ENCODE measurements at places on chromosomes 16 and 17.

DNA sequence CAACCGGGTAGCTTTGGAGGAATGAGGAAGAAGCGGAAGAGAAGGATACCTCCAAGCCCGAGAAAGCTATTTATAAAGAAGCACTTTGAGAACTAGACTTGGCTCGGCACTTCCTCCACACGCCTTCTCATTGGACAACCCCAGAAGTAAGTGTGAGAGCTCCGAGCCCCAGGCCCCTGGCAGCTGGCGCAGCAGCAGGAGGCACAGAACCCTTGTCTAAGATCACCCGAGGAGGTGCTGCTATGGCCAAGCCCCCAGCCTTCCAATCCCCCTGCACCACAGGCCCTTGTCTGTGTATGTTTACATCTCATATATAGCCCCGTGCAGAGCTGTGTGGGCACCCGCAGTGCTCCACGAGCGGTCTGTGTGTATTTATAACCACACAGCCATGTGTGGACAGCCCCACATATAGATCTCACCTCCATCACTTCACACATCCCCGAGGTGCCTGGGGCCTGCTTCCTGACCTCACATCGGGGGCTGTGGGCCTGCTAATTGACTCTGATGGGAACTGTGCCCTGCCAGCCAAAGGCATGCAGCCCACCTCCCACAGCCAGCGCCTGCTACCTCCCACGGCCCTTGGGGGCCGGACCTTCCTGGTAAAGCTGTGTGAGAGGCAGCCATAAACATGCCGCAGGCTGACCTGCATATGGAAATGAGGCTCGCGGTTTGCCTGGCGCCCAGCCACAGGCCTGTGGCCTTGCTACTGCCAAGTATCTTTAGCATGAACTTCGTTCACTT, 96.1 kb downstream of the C17orf67 start:
- H3K4me3 ChIP-seq: no peak overlapping the region
- peaks cover 5% of the 10 kb centered on the region for H3K27me3 ChIP-seq
- no peaks in the 10 kb centered on the region for H3K36me3 ChIP-seq
- no peak overlapping the region for H3K27ac ChIP-seq
- H3K4me1 ChIP-seq: no peaks in the 10 kb centered on the region
- DNase-seq: no peak

DNA sequence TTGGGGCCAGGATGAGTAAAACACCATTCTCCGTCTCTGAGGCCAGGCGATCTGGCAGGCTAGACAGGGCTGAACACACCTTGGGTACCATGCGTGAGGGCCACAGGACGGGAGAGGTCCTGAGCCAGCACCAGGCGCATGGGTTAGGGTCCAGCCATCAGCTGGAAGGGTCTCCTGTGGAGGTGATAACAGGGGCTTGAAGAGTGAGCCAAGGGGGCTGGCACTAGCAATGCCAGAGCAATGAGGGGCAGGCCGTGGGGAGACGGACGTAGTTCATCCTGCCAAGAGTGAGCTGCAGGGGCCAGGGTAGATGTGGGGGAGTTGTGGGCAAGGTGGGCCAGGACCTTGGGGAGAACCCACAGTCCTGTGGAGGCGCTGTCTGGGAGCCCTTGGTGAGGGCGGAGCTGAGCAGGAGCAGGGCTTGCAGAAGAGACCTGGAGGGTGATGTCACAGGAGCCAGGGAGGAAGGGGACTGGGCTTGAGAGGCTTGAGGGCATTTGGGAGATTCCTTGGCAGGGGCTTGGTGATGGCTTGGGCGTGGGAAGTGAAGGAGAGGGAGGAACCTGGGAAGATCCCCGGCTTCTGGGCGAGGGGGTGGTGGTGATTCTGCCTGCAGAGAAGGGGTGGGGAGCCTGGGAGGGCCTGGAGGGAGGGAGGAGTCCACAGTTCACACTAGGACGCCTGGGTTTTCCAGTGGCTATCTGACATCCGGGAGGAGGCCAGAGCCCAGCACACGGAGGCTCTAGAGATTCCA, 6.3 kb upstream of the NPTX1 start:
- H3K27ac ChIP-seq: no peak overlapping the region
- H3K4me1 ChIP-seq: peaks cover 5% of the 10 kb centered on the region
- H3K4me3 ChIP-seq: no peak overlapping the region
- H3K27me3 ChIP-seq: peaks cover 70% of the 10 kb centered on the region
- no peak for DNase-seq

DNA sequence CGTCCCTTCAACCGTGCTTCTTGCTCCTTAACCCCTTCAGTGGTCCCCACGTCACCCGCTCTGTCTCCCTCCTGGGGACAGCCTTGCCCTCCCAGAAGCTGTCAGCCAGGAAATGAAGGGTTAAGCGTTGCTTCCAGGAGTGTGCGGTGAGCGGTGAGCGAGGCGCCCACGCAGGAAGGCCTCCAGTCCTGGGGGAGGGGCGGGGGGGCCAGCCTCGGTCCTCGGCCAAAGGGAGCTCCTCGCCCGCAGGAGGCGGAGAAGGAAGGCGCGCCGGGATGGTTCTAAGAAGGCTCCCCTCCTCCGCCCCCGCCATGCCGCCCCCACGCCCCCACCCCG, 2.3 kb downstream of the RBFOX3 start:
- H3K27me3 ChIP-seq: peaks cover 22% of the 10 kb centered on the region
- no peak overlapping the region for H3K27ac ChIP-seq
- no peaks in the 10 kb centered on the region for H3K4me1 ChIP-seq
- H3K36me3 ChIP-seq: no peaks in the 10 kb centered on the region
- no peak for DNase-seq

DNA sequence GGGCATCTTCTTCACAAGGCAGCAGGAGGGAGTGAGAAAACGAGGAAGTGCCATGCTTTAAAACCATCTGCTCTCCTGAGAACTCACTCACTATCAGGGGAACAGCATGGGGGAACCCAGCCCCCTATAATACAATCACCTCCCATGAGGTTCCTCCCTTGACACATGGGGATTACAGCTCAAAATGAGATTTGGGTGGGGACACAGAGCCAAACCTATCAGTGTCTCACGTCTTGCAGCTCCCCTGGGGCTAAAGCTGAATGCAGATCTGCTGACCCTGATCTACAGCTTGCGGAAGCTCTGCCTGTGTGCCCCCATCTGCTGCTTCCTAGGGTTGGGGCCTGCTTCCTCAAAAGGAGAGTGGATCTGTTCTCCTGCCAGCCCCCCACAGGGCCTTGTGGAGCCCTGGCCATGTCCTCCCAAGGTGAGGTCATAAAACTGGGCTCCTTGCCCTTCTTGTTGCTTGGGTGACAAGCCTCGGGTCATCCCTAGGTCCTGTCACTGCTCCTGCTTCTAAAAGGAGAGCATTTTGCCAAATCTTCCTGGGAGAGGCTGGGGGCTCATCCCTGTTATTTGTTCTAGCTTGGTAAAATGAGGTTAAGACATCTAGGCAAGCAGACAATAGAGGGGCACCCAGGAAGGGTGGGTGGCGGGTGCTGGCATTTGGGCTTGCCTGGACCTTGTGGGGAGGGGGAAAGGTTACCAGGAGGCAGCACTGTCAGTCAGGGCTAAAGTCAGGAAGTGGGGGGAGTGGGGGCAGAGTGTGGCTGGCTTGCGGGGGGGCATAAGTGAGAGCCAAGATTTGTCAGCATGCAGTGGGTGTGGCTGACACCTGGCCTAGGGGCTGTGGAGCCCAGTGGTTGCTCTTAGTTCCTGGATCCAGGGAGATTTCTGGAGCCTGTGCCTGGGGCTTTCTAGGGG, 16.0 kb downstream of the KRT33A start:
- H3K27me3 ChIP-seq: peaks cover 33% of the 10 kb centered on the region
- no peak overlapping the region for H3K4me3 ChIP-seq
- no peaks in the 10 kb centered on the region for H3K36me3 ChIP-seq
- DNase-seq: no peak

GRCh38 chr16:69830534-69831211, 68.5 kb downstream of the WWP2 start:
- DNase-seq: no peak
- no peaks in the 10 kb centered on the region for H3K27me3 ChIP-seq
- no peak overlapping the region for H3K4me3 ChIP-seq
- no peak overlapping the region for H3K27ac ChIP-seq
- H3K4me1 ChIP-seq: no peaks in the 10 kb centered on the region

GRCh38 chr17:50238601-50239280, 35.5 kb upstream of the TMEM92 start:
- no peak overlapping the region for H3K27ac ChIP-seq
- no peaks in the 10 kb centered on the region for H3K4me1 ChIP-seq
- DNase-seq: no peak
- H3K36me3 ChIP-seq: no peaks in the 10 kb centered on the region

DNA sequence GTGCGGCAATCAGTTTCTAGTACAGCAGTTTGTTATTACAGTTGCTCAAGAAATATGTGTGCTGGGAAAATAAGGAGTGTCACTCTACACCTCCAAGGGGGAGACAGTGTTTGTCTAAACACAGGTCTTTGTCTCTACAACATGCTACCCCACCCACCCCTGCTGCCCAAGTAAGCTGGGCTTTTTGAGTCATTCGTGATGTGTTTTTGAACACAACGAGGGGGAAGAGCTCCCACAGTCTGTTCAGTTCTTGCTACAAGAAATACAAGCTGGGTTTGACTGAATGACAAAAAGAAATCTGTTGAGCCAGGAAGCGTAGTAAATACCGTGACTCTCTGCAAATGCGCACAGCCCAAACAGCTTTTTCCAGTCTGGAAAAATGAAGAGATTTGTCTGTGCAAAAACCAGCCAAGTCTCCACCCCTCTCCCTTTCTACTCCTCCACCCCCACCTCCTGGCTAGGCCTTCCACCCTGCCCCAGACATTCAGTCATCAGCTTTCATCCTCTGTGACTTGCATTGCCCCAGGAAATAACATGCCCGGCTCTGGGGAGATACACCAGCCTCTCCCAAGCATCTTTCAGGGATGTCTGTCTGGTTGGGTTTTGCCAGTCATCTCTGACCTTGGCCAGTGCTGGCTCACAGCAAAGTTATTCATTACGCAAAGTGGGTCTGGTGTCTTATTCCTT, 25.7 kb downstream of the CHD9 start:
- no peak overlapping the region for H3K4me3 ChIP-seq
- no peaks in the 10 kb centered on the region for H3K27me3 ChIP-seq
- no peak overlapping the region for H3K27ac ChIP-seq
- H3K36me3 ChIP-seq: peaks cover 9% of the 10 kb centered on the region

GRCh38 chr16:84600343-84601229, 17.3 kb downstream of the COTL1 start:
- peak overlapping the region; percentile 98 for H3K27ac ChIP-seq
- peak; percentile 67 for DNase-seq
- no peaks in the 10 kb centered on the region for H3K27me3 ChIP-seq
- peaks cover 89% of the 10 kb centered on the region for H3K4me1 ChIP-seq

DNA sequence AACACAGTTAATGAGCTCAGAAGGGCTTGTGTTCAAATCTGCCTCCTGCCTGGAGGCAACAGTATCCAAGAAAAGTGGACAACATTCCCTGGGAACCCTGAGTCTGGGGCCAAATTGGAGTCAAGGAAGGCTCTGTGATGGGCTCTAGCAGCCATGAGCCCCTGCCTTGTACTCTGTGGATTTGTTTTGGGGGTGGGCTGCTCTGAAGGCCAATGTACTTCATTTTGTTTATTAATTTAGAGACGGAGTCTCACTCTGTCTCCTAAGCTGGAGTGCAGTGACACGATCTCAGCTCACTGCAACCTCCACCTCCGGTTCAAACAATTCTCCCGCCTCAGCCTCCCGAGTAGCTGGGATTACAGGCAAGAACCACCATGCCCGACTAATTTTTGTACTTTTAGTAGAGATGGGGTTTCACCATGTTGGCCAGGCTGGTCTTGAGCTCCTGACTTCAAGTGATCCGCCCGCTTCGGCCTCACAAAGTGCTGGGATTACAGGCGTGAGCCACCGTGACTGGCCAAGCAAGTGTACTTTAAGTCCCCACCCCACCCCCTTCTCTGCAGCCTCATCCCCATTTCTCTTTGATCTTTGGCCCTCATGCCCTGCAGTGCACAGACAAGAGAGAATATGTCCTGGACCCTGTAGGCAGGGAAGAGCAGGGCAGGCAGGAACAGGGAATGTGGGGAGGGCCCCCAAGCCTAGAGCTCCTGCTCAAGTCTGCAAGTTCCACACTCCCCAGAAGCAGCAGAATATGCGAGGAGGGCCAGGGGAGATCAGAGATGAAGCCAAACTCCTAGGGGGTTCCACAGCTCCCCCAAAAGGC, 2.7 kb upstream of the GIP start:
- H3K4me1 ChIP-seq: no peaks in the 10 kb centered on the region
- H3K27ac ChIP-seq: no peak overlapping the region
- H3K4me3 ChIP-seq: no peak overlapping the region
- peaks cover 68% of the 10 kb centered on the region for H3K27me3 ChIP-seq
- no peak for DNase-seq

- H3K27me3 ChIP-seq: no peaks in the 10 kb centered on the region
- no peak overlapping the region for H3K4me3 ChIP-seq
- no peaks in the 10 kb centered on the region for H3K4me1 ChIP-seq
- H3K27ac ChIP-seq: no peak overlapping the region
Observed at GRCh38 chr16:6374821-6375220, 957.8 kb upstream of the RBFOX1 start.

GRCh38 chr16:75584108-75584507, 17.9 kb downstream of the GABARAPL2 start:
- H3K36me3 ChIP-seq: peaks cover under 1% of the 10 kb centered on the region
- peak overlapping the region; percentile 96 for H3K27ac ChIP-seq
- peaks cover 22% of the 10 kb centered on the region for H3K4me1 ChIP-seq
- H3K4me3 ChIP-seq: peak overlapping the region; percentile 75
- H3K27me3 ChIP-seq: no peaks in the 10 kb centered on the region
- DNase-seq: peak; percentile 30

- H3K4me3 ChIP-seq: no peak overlapping the region
- peaks cover 19% of the 10 kb centered on the region for H3K4me1 ChIP-seq
- H3K27ac ChIP-seq: no peak overlapping the region
- no peak for DNase-seq
Observed at GRCh38 chr16:67648088-67648763, 3.3 kb downstream of the CARMIL2 start.

GRCh38 chr17:72984926-72985325, 107.6 kb downstream of the SLC39A11 start:
- no peak overlapping the region for H3K4me3 ChIP-seq
- peaks cover 4% of the 10 kb centered on the region for H3K4me1 ChIP-seq

DNA sequence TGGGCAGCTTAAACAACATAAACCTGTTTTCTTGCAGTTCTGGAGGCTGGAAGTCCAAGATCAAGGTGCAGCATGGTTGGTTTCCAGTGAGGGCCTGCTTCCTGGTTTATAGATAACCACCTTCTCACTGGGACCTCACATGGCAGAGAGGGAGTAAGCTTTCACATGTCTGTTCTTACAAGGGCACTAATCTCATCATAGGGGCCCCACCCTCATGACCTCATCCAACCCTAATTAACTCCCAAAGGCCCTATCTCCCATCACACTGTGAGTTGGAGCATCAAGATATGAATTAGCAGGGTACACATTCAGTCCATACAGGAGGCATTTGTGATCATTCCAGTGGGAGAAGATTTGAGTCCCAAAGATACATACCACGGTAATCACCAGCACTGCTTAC, 50.5 kb upstream of the GRIN2A start:
- no peak for DNase-seq
- no peak overlapping the region for H3K27ac ChIP-seq
- H3K27me3 ChIP-seq: peaks cover 13% of the 10 kb centered on the region
- no peaks in the 10 kb centered on the region for H3K36me3 ChIP-seq

GRCh38 chr16:17532338-17532995, 61.7 kb upstream of the XYLT1 start:
- no peaks in the 10 kb centered on the region for H3K27me3 ChIP-seq
- no peak overlapping the region for H3K27ac ChIP-seq
- DNase-seq: no peak
- no peaks in the 10 kb centered on the region for H3K36me3 ChIP-seq
